ENCODE measurements at places on chromosomes 4 and X.

DNA sequence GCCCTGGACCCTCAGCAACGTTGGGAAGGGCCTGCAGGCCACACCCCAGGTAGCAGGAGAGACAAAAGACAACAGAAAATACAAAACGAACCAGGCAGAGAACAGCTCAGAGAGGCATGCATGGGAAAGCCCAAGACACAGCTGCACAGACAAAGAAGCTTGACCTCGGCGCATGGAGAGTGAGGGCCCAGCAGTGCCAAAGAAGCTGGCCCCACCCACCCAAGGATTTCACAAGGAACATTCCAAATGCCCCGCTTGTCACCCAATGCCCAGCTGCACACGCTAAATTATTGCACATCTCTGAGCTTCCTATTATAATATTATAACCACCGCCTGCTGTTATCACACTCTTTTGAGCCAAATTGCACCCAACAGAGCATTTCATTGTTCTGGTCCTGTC is 147.7 kb upstream of the TBL1X start:
- no peak for DNase-seq

GRCh38 chr4:88101165-88101564 is 57.3 kb downstream of the ABCG2 start:
- no peak for DNase-seq

GRCh38 chr4:170497112-170497511 is 407.4 kb upstream of the AADAT start:
- no peak for DNase-seq

DNA sequence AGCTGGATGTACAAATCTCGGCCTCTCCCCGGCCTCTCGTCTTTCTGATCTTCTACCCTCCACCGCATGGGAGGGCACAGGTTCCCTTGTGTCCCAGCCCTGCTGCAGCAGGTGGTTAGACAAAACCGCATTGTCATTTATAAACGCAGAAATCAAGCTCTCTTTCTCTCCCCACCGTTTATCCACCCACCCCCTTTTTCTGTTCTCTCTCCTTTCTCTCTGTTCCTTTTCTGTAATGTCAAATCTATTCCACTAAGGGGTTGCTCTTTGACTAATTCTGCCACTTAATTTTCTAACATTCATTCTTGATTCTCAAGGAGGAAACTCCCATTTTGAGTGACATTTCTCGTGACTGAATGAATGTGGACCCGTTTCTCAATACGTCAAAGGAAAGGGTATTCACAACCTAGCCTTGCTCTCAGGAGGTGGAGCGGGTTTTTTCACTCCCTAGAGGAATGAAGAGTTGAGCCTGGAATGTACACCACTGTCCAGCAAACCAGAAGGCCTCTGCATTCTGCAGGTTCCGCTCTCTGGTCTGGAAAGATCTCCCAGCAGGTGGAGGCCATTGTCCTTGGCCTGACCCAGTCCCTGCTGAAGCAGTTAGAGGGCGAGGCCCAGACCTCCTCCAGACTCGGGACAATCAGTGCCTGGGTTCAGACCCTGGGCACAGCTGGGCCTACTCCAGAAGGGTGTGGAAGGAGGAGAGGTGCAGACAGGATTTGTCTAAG is 70.9 kb upstream of the ENPP6 start:
- DNase-seq, result no peak

DNA sequence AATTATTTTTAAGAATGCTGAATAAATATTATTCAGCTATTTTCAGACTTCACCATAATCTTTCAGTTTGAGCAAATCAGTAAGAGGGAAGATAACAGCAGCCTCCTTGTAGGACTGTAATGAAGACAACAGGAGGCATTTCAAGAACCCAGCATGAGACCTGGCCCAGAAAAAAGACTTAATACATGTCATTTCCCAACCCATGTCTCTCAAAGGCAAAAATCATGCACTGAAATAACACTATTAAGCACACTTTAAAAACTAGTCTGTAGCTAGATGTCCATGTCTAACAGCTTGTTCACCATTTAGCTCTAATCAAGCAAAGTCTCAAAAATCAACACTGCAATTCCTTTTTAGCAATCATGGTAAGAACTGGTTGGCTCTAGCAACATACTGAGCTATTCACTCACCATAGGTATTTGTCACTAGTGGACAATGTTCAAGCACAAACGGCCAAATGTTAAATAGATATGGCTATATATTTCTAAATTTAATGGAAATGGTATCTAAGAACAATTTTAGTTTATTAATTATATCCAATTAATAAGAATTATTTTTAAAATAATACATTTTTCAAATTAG is 109.9 kb downstream of the WDFY3 start:
- DNase-seq, result no peak

GRCh38 chr4:109969919-109970318 is 57.2 kb downstream of the EGF start:
- DNase-seq, result no peak

DNA sequence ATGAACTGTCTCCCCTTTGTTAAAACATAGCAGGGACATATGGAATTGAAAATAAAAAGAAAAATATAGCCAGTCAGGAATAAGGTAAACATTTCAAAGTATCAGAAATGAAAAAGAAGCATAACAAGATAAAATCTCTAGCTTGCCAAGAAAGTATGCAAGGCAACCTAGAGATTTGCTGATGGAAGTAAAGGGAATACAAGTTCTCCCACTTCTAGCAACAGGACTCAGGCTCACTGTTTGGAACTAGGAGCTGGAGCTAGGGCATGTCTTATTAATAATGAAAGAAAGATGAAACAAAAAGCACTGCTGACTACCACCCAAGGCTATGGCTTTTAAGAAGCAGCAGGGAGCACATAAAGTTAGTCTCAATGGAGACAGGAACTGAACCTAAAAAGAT is 18.2 kb downstream of the ANKRD50 start:
- no peak for DNase-seq

DNA sequence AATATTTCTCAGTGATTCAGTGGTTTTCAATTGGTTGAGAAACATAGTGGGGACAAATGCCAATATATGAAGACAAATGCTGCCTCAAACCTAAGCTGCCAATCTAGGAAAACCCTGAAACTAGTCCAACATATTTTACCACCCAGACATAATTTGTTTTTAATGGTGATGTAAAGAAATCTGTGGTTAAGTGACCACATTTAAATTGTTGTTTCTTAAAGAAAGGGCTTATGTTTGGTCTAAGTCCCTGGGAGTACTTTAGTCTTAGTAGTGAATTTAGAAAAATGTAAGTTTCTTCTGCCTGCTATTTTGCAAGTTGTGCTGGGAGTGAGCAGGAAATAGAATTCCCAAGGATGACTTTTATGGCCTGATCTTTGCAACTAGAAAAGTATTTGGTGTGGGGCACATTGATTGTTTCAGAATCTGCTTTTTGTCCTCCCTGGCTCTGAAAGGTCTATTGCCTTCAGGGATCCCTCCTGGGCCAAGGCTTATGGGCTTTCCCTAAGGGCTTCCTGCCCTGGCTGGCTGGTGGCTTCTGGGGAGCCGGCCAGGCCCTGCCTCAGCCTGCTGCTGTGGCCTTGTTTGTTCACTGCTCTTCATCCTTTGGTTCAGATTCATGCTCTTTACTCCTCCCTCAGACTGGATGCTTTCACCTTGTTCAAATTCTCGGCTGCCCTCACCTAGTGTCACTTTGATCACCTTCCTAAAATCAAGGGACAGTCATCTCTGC is 169.8 kb upstream of the JADE1 start:
- no peak for DNase-seq

GRCh38 chr4:182937268-182938204 is 20.4 kb upstream of the DCTD start:
- no peak for DNase-seq

DNA sequence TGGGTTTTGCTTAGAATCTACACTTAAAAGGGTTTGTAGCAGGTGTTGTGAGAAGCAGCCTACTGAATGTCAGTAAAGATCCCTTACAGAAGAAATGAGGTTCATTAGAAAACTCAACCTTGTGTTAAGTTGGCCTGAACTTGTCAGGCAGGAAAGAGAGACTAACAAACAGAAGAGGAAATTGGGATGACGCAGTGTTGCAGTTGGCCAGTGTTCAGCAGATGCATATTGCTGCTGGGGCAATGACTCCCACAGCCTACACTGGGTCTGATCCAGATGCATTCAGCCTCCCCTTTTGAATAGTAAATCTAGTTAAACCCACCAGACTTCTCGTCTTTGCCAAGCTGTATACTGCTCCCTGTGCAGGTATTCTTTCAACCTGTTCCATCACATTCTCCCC is 409.4 kb downstream of the UBE2NL start:
- DNase-seq, result no peak

DNA sequence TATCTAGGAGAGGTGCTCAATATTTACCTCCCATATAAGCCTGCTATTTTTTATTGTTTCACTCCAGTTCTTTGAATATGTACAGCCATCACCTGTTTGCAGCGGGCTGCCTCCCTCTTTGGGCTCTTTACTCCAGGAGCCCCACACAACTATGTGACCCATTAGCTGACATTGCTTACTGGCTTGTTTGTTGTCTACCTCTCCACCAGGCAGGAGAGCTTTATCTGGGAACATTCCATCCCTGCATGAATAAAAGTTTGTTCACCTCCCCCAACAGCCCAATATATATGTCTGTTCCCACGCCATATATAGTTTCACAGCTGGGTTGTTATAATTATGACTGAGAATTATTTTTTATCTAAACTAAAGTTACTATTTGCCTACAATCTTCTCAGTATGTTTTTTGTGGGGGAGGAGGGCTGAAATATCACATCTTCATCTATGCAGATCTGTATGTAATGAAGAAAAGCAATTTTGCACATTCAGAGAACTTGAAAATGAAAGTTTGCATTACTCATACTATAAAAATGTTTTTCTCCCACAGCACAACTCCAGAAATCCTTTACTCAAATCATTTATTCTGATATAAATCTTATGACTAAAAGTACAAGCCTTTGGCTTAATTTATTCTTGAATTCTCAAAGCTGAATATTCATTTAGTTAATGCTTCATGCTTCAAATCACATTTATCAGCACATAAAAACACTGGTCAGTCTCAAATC is 61.2 kb upstream of the DAPP1 start:
- no peak for DNase-seq

DNA sequence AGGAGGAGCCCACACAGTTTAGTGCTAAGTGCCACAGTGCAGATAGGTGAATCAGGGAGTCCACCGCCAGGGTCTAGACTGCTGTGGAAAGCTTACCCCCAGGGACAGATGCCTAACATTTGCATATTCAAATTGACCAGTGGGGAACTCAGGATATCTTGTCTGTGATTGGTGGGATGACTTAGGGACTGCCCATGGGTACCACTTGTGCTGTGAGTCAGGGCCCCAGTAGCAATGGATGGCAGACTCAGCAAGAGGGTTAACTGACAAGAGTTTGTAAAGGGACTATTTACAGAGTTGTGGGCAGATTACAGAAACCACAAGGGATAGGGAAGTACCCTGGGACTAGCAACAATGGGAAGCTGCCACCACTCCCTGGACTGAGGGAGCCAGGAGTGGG is 282.1 kb downstream of the BCOR start:
- no peak for DNase-seq

DNA sequence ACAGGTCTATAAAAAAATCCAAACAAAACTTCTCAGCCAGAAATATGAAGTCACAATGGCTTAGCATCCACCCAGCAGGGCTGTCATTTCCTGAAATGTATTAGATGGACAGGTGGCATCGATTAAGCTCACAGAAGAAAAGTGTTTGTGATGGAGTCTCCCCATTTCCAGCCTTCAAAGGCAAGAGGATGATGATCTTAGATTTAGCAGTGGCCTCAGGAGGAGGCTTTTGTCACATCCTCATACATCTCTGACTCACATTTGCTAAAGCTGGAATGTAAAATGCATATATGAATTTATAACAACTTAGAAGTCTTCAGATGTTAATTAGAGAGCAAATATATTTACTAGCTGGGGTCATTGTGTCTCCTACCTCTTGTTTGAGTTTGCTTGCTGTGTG is 441.9 kb downstream of the SPRY1 start:
- no peak for DNase-seq

- no peak for DNase-seq
Measured at GRCh38 chr4:8037150-8037769, 97.6 kb upstream of the AFAP1 start.

DNA sequence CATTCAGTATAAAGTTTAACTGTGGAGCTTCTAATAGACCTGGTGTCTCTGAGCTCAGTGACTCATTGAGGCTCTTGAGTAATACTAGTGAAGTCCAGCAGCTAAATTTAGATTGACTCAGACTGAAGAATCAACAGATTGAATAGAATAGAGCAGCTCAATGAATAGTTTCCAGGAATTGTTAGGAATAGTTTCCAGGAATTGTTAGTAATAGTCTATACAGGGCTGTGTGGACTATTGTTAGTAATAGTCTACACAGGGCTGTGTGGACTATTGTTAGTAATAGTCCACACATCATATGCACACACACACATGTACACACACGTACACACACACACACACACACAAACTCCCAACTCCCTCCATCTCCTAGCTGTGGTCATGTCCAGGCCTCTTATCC is 3.0 kb downstream of the GIMD1 start:
- DNase-seq, result no peak

DNA sequence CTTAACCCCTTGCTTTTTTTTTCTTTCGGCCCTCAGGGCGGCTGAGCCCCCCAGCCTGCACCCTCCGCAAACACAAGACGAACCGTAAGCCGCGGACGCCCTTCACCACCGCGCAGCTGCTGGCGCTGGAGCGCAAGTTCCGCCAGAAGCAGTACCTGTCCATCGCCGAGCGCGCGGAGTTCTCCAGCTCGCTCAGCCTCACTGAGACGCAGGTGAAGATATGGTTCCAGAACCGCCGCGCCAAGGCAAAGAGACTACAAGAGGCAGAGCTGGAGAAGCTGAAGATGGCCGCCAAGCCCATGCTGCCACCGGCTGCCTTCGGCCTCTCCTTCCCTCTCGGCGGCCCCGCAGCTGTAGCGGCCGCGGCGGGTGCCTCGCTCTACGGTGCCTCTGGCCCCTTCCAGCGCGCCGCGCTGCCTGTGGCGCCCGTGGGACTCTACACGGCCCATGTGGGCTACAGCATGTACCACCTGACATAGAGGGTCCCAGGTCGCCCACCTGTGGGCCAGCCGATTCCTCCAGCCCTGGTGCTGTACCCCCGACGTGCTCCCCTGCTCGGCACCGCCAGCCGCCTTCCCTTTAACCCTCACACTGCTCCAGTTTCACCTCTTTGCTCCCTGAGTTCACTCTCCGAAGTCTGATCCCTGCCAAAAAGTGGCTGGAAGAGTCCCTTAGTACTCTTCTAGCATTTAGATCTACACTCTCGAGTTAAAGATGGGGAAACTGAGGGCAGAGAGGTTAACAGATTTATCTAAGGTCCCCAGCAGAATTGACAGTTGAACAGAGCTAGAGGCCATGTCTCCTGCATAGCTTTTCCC is 3.4 kb downstream of the MSX1 start:
- DNase-seq, result no peak

GRCh38 chr4:37516057-37516775 is 170.0 kb downstream of the RELL1 start:
- DNase-seq, result no peak

DNA sequence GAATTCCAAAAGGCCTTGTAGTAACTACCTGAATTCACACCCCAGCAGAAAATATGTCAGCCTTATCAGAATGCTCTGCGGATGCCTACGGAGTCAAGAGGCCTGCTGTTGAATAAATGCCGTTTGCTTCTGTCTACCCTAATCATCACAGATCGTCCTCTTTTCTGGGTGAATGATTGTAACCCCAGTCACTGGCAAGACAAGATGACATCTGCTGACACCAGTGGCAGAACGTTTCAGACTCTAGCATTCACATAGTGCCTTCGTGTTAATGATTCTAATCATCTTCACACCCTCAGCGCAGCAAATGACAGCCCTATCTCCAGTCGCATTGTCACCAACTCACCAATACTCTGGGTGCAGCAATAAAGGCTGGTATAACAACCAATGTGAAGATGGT is 89.1 kb upstream of the MAP3K15 start:
- no peak for DNase-seq
